ENCODE measurements at places on chromosomes 7 and 10.
A peak's percentile ranks its signal among the peaks of the same experiment; 100 is the strongest.

DNA sequence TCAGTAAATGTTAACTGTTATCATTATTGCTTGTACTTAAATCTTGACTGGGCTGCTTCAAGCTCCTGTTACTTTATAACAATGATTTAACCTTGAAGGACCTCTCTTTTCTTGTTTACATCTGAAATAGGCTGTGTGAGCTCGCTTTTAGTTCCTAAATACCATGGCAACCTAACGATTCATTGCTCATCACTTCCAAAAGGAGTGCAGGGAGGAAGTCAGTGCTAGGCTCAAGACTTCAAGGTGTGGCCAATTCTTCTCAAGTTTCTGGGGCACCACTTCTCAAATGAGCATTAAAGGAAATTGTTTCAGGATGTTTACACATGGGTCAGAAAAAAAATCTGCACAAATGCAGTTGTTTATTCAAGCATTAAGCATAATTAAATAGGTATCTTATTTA, 284.2 kb downstream of the MTERF1 start:
- no peak for DNase-seq

GRCh38 chr7:30688718-30689221, 6.5 kb upstream of the CRHR2 start:
- DNase-seq, result no peak

GRCh38 chr7:158804335-158804734, 25.0 kb downstream of the ESYT2 start:
- no peak for DNase-seq

- DNase-seq, result no peak
Measured at GRCh38 chr7:23284871-23285270, 14.3 kb upstream of the MALSU1 start.

- no peak for DNase-seq
Measured at GRCh38 chr7:97513326-97513725, 218.6 kb upstream of the TAC1 start.

DNA sequence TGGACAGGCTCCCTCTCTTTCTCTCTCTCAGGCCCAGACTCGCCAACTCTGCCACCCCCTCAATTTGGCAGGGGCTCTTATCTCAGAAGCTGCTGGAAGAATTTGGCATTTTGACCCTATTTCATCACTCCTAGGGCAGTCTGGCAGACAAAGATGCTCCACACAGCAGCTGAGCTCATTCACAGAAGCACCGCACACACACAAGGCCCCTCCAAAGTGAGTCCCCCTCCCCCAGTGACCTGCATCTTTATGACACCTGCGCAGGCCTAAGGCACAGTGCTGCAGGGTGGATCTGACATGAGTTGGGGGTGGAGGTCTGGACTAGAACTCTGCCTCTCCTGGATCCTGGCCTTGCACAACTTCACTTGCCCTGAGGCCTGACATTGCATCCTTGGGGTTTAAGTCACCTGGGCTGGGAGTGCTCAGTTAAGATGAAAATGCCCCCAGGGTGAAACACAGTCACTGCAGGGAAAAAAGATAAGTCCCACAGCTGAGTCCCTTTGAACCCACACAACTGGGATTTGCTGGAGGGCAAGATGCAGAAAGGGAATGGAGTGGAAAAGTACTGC, 41.1 kb upstream of the DUSP5 start:
- peak; percentile 39 for DNase-seq

DNA sequence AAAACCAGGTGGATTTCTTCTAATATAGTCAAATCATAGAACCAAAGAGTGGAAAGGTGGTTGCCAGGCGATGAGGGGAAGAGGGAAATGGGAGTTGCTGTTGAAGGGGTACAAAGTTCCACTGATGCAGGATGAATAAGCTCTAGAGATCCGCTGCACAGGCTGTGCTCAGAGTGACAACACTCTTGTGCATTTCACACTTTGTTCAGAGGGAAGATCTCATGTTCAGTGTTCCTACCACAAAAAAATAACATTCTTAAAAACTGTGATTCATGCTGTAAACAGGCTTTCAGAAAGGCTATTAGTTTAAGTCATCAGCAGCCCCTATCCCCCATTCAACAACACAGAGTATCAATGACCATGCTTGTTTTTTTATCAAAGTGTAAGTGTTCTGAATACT, 213.8 kb downstream of the COBL start:
- DNase-seq, result peak; percentile 92

- DNase-seq, result peak; percentile 53
Measured at GRCh38 chr7:3154881-3155494, 111.3 kb upstream of the CARD11 start.

DNA sequence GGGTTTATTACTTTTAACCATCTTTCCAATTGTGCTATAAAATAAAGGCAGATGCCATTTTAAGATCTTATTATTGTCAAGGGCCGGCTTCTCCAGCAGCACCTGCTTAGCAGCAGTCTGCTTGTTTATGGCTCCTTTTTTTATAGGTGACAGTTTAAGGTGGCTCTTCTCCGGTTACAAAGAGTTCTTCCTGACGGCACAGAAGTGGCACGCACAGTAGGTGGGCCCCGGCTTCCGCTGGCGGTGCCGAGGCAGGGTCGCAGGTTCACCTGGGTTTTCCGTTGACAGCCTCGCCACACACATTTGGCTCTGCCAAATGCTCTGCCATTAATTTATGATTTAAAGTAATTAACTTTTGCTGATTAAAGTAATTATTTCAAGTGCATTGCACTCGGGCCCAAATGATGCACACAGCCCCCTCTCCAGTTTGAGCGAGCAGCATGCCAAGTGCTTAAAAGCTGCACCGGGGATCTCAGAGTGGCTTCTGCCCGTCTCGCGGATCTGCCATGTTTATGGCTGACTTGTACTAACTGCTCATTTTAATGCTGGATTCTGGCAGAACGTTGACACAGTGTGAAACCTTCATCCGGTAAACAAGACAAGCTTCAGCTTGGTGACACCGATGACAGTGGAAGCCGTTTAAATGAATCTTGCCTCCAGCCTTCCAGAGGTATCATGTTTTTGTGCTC, 355.1 kb upstream of the MKI67 start:
- DNase-seq, result no peak

GRCh38 chr7:132687016-132687415, 110.7 kb upstream of the PLXNA4 start:
- DNase-seq, result no peak

- peak; percentile 81 for DNase-seq
Measured at GRCh38 chr10:132392811-132393694, 3.9 kb upstream of the PWWP2B start.

GRCh38 chr7:75967487-75967997, 26.9 kb downstream of the TMEM120A start:
- DNase-seq, result no peak

GRCh38 chr10:132102071-132102716, 36.4 kb downstream of the JAKMIP3 start:
- DNase-seq, result no peak

DNA sequence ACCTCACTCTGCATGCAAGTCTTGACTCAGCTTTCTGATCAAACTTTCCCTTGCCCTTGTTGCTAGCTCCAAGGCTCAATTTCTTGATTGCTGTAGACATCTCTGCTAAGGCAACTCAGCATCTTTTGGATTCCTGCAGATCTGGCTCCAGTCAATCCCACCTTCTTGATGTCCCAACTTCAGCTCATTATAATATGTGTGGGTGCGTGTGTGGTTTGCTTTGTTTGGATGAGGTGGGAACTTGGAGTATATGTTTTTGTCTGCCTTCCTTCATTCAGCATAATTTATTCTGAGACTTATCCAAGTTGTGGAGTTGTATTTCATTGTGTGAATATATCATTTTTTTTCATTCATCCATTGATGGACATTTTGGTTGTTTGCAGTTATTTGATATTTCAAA, 364.8 kb upstream of the IGFBP3 start:
- DNase-seq, result no peak

Measured in LHCN-M2 (cell line).